ENCODE measurements at places on chromosomes 1 and 21.
A peak's percentile ranks its signal among the peaks of the same experiment; 100 is the strongest.

DNA sequence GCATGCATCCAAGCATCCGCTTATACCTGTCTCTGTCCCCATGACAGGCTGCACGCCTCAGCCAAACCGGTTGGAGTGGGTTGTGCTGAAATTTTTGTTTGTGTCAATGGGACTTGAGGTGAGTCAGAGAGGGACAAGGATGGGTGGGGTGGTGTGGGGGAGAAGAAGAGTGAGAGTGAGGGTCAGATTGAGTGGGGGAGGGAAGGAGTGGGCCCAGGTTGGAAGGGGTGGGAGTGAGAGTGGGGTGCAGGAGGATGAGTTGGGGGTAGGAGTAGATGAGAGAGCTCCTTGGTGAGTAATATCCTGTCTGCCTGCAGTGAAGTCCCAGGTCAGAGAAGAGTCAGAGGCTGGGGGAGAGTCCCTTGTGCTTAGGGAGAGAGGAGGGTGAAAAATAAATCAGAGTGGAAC is 3.3 kb upstream of the NECTIN4 start:
- peak; percentile 14 for DNase-seq

DNA sequence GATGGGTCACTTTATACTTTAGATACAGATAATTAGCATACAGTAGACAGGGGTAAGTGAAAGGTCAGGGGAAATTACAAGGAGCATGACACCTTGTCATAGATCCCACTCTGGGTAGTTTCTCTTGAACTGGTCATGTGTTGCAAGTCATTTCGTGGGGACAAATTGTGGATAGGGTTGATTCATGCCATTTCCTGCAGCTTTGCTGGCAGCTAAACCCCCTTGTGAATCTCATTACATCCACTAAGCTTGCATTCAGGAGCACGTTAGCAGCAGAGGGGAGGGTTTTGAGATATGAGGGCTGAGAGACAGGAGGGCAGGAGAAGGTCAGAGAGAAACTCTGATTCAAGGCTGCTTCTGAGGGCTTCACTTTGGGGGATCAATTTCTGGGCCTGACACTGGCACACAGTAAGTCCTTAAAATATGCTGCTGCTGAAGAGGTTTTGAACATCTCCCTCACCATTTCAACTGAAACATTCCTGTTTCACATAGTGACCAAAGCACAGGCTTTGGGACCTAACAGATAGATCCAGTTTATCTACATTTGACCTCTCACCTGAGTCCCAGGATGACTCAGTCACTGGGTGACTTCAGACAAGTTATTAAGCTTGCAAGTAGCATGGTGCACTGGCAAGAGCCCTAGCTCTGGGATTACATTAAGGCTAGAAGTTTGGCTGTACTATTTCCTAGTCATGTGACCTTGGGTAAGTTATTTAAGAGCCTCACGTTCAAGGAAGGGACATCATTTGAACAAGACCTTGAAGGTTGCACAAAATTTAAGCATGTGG is 206.0 kb upstream of the USP24 start:
- no peak for DNase-seq

GRCh38 chr1:6465461-6466005 is 440 bp downstream of the TNFRSF25 start:
- no peak for DNase-seq

- no peak for DNase-seq
Observed at GRCh38 chr1:74681449-74681848, 7.9 kb upstream of the ERICH3 start.

DNA sequence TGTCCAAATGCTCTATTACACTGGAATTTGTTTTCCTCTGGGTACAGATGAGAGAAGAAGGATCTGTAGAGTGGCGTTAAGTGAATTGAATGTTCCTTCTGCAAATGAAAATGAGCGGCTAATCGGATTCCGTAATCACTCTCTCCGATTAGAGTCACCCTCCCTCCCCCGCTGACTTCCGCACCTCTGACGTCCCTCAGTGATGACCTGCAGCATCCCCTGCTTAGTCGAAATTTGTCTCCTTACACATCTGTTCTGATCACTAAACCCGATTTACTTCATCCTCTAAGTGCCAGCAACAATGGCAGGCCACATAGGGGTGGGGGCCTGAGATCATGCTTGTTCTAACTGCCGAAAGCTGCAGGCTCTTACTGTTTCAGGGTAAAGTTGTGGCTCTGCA is 378.7 kb downstream of the SEC16B start:
- DNase-seq: no peak

GRCh38 chr1:99820546-99820945 is 29.6 kb upstream of the AGL start:
- DNase-seq: no peak

GRCh38 chr1:218514689-218515088 is 169.6 kb downstream of the TGFB2 start:
- DNase-seq: no peak
